ENCODE measurements at places on chromosomes 5 and 9.

DNA sequence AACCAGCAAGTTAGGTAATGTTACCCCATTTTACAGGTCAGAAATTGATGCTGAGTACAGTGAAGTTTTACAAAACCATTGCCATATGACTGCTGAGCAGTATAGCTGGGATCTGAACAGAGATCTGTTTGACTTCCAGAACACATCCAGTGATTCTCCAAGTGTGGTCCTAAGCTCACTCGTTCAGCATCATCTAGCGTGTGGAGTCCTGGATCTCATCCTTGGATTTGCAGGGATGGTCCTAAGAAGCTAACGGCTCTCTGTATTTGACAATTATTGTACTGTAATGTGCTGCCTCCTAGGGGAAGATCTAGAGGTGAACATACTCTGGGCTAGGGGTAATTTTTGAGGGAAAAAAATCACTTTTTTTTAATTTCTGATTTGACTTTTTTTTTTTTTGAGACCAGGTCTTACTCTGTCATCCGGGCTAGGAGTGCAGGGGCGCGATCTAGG is 1.4 kb downstream of the SLC26A2 start:
- DNase-seq = no peak

DNA sequence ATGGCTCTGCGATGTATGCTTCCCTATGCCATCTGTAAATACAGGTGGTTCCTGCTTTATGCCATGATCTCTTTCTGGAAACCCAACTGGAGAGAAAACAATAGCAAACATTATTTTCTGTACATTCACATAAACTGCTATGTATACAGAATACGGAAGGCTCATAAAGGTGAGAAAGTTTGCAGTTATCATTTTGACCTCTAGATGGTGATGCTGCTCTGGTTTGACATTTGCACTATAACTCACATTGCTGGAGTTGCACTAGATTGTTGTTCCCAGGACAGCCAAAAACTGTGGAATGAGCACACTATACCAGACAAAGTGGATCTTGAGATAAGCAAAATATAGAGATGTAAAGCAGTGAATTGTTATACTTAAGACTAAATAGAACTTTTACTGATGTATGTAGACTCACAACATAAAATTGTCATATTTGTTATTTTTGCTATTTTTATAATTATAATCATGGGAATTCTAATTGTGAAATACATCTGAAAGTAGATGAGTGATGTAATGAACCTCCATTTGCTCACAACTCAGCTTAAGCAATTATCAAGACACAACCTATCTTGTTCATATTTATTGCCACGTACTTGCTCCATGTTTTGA is 246.5 kb downstream of the PTPRD start:
- DNase-seq = no peak

DNA sequence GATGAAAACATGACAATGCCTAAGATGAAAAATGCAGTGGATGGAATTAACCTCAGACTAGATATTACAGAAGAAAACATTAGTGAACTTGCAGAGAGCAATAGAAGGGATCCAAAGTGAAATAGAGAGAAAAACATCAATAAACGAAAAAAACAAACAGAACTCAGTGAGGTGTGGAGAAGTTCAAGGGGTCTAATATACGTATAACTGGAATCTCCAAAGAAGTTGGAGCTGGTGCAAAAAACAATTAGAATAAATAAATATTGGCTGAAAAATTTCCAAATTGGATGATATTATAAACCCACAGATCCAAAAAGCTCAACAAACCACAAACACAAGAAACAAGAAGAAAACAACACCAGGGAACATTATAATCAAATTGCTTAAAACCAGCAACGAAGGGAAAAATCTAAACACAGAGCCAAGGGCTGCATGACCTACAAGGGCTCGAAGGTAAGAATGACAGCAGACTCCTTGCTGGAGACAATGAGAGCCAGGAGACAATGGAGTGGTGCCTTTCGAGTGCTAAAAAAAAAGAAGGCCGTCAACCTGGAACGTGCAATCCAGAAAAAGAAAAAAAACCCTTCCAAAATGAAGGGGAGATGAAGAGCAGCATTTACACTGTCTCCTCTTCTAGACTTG is 11.8 kb downstream of the FAM163B start:
- DNase-seq = no peak

DNA sequence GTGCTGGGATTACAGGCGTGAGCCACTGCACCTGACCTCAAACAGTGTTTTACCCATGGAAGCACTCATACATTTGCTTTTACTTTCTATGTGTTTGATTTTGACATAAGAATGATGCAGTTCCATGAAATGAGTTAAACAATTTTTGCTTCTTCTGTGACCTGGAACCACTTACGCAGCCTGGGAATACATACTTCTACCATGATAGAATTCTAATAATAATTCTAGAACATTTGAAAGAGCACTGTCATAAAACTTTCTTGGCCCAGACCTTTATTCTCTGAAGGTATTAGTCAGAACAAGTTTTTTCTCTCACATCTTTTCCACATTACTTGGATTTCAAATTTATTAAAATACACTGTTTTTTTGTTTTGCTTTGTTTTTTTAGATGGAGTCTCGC is 25.3 kb upstream of the COL5A1 start:
- DNase-seq = no peak

GRCh38 chr5:145636371-145636770 is 198.8 kb downstream of the PRELID2 start:
- no peak for DNase-seq

DNA sequence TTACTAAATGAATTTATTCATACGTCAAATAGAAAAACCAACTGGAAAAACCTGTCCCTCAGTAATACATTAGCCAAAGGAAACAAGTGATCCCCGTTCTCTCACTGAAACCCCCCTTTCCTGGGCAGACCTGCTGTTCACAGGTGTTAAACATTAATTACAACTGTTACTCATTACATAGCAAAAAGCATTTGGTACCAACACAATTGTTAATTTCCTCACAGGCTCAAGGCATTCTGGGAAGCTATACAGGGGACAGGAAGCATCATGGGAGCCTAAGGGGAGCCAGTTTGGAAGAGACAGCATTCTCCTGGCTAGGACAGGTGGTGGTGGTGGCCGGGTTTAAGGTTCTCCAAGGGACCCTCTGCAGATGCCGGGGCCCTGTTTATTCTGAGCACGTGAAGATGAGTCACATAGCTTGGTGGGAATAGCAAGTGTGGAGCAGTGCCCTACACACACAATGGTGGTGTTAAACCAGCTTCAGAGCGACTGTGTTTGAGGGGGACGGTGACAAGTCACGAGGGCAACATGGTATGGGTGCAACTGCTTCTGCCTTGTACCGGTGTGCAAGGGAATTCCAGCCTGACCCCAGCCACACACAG is 62.6 kb upstream of the SLC25A51 start:
- no peak for DNase-seq

DNA sequence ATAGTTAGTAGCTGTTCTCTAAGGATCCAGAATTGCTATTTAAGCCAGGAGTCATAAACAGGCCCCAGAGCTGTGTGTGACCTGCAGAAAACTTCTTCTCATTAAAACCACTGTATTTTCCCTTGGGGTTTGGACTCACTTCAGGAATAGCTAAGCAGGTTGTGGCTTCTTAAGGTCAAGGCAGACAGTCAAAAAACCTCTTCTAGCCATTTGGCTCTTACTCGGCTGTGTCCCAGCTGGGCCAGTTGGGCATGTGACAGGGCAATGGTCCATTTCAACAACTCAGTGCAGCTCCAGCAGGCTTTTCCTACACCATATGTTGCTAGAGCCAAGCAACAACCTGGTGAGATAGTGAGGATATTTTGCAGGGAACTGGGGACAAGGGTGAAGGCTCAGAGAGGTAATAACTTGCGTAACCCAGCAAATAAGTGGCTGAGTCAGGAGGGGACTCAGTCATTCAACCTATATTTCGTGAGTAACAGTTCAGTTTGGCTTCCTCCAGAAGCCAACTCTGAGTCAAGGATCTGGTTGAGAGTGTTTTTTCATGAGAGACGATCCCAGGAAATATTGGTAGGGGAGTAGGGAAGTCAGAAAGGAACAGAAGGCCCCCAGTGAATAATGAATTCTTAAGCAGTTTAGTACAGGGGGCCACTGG is 115.4 kb upstream of the PPP2R2B start:
- DNase-seq = no peak

DNA sequence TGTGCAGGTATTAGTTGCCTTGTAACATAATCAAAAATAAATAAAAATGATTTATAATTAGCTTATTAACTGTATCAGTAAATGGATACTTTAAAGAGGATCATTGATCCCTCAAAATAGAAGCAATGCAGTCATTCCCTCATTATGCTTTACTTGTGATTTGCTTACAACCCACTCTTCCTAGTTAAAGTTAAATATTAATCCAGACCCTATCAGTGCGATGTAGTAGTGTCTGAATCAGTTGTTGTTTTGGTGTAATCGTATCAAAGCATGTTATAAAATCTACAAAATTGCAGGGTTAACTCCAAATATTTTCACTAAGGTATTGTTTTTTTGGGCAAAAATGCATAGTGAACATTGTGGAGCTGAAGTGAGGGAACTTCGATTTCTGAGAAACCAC is 17.6 kb downstream of the TENT4A start:
- no peak for DNase-seq

DNA sequence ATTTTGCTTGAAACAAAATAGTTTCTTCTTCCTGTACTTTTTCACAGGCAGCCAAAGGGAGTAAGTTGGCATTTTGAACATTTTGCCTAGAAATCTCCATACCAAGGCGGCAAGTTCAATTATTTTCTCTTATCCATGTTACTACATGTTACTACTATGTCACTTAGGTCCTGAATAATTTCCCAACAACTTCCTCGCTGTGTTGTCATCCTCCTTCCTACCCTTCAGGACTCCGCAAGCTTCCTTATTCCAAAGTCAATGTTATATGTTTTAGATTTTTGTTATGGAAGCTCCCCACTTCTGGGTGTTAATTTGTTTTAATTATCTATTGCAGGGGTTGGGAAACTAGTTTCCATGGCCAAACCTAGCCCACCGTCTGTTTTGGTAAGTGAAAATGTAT is 9.9 kb upstream of the B4GALT1 start:
- no peak for DNase-seq

DNA sequence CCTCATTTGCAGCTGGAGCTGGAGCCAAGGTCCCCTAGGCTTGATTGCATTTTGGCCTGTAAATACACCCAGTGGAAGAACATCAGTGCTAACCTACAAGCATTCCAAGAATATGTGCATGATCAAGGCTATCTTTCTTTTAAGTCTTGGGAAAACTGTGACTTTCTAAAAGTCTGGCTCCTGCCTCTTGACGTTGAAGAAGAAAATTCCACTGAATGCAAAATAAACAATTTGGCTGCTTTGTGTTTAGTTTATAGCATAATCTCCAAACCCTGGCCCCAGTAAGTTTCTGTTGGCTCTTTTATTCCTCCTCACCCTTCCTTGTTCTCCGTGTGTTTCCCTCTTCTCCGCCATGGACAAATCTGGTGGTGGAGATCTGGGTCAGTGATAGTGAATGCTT is 109.3 kb upstream of the TLE1 start:
- DNase-seq = no peak

GRCh38 chr5:6737043-6737941 is 24.1 kb downstream of the TENT4A start:
- no peak for DNase-seq

- DNase-seq = no peak
These were observed 100.1 kb downstream of the CACNA1B start for GRCh38 chr9:137977571-137978261.

DNA sequence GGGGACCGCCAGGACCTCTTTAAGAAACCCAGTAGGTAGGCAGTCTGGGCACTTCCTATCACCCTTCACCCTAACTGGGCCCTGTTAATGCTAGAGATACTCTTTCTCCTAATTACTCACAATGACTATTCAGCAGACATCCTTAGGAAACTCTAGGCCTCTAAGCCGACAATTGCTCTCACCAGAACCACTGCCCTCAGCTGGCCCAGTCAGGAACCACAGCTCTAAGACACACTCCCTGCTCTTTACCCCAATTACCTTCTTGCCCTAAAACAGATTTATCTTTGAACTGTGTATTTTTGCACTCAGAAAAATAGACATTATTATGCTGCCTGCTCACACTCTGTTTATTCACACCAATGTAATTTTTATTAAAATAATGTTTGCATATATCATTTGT is 432.6 kb upstream of the SLC30A5 start:
- DNase-seq = no peak

- DNase-seq = no peak
These were observed 221.7 kb downstream of the DIRAS2 start for GRCh38 chr9:90420768-90421513.

DNA sequence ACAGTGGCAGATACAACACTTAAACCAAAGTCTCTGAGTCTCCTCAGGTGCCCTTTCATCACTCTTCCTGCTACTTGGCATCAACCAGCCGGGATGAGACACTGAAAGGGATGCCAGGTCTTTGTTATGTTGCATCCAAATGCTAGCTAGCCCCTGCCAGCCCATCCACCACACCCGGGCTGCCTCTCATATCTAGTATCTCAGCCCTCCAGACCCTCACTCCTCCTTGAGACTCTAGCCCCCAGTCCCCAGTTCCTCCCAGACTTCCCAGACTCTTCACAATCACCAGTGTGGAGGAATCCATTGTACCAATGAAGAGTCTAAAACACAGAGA is 21.5 kb downstream of the CSF2 start:
- no peak for DNase-seq

DNA sequence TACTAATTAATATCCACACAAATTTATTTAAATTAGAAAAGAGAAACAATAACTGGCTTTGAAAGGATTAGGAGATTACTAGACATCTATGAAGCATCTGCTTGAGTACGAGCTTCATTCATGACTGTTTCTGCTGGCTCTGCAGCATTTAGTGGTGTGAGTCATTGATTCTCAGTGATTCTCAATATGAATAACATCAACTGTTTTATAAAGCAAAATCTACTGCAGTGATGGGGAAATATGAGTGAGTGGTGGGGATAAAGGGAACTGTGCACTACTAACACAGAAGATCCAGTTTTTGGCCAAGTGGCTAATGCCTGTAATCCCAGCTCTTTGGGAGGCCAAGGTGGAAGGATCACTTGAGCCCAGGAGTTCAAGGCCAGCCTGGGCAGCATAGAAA is 8.4 kb downstream of the FNBP1 start:
- DNase-seq = no peak

GRCh38 chr5:156655732-156656131 is 194.4 kb upstream of the PPP1R2B start:
- no peak for DNase-seq

DNA sequence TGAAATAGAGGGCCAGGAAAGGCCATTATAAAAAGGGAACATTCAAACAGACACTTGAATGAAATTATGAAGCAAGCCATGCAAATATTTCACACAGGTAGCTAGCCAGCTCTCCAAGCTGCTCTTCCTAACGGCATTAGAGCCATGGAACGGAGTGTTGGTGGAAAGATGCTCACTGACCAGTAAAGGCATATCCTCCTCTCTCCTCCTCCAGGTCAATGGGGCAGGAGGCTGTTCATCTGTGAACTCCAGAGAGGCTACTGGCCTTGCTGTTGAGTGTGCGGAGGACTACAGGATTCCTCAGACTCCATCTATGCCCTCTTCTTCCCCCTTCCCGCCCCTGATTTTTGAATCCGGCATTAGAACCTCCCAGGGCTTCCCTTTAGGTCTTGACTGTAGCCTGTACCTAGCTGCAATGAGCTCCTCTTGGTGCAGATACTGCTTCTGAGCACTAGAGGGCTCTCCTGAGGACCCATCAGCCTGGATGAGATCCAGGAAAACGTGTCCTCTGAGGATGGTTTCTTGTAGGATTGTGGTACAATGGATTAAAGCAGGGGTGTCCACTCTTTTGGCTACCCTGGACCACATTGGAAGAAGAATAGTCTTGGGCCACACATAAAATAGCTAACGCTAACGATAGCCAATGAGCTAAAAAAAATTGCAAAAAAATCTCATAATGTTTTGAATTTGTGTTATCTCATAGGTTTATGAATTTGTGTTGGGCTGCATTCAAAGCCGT is 162.2 kb downstream of the SREK1 start:
- no peak for DNase-seq

GRCh38 chr5:60143942-60144549 is 250.5 kb upstream of the PDE4D start:
- no peak for DNase-seq

All from esophagus squamous epithelium (tissue), 5 donors.